ENCODE measurements at places on chromosomes 7 and 10.

DNA sequence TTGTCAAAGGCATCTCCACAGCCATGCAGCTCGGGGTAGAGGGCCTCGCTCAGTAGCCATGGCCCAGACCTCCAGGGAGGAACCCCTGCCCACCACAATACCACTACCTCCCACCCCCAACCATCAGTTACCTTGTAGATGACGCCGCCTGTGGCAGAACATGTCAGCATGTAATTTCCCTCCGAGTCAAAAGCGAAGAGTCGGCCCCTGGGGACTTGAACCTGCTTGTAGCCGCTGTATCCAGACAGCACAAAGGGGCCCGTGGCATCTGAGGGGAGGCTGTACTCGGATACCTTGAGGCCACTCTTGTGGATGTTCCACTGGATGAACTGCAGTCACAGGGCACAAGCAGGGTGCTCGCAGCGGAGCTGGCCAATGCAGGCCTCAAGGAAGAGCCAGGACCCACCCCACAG is 16.3 kb upstream of the CYREN start:
- DNase-seq = no peak

GRCh38 chr7:18305866-18306265 is 189.7 kb upstream of the HDAC9 start:
- no peak for DNase-seq

DNA sequence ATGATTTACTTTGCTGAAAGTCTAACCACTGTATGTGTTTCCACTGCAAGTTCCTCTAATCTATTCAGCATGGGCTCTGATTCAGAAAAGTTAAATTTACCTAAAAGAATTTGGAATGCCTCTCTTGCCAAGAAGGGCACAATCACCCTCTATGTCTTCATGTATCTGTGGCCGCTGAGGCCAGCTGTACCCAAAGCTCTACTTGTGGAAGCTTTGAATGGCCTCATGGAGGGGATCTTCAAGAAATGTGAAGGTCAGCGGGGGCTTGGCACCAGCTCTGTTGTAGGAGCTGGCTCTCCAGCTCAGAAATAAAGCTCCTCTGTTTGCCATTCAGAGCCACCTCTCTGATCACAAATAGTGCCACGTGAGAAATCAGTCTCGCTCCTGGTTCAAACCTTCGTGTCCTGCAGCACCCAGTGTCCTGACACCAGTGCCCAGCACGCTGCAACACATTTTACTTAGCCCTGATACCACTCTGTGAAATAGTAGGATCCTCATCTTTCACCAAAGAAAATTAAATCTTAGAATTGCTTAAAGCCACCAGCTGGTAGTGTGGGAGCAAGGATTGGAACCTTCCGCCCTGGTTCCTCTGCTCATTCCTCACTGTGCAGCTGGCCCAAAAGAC is 61.1 kb downstream of the PKD1L1 start:
- DNase-seq = no peak

- DNase-seq = no peak
These were observed 8.0 kb upstream of the CHST15 start for GRCh38 chr10:124101351-124101750.

- no peak for DNase-seq
These were observed 49.7 kb downstream of the CCDC71L start for GRCh38 chr7:106610996-106611886.

DNA sequence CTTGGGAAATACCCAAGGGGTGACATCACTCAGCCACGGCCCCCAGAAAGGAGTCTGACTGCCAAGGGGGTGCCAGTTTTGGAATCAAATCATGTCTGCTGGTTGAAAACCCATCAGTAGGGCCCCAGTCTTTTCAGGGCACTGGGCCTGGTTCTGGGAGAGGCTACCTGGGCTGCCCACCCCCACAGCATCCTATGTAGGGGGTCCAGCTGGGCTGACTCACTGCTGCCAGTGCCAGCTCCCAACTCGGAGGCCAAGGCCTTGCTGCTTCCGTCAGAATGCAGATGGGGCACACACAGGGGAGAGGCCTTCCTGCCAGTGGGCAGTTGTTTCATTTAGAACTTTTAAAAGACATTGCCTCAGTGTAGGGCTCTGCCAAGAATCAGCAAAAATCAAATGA is 39.5 kb upstream of the DMBT1 start:
- DNase-seq = no peak

GRCh38 chr10:48234787-48235186 is 39.7 kb downstream of the FRMPD2 start:
- no peak for DNase-seq

DNA sequence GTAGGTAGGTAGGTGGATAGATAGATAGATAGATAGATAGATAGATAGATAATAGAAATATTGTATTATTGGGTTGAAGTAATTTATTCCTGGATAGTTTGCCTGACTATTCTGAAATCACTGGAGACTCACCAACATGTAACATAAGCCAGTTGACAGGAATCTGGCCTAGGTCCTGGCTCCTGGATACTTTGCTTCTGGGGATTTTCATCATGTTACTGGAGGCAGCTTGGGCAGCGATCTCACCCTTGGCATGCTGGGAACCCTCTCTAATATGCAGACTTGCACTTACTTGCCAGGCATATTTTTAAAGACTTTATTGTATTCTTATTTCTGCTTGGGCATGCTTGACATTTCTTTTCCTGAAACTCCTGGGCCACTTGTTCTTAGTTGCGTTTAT is 709.1 kb upstream of the FZD8 start:
- DNase-seq = no peak

DNA sequence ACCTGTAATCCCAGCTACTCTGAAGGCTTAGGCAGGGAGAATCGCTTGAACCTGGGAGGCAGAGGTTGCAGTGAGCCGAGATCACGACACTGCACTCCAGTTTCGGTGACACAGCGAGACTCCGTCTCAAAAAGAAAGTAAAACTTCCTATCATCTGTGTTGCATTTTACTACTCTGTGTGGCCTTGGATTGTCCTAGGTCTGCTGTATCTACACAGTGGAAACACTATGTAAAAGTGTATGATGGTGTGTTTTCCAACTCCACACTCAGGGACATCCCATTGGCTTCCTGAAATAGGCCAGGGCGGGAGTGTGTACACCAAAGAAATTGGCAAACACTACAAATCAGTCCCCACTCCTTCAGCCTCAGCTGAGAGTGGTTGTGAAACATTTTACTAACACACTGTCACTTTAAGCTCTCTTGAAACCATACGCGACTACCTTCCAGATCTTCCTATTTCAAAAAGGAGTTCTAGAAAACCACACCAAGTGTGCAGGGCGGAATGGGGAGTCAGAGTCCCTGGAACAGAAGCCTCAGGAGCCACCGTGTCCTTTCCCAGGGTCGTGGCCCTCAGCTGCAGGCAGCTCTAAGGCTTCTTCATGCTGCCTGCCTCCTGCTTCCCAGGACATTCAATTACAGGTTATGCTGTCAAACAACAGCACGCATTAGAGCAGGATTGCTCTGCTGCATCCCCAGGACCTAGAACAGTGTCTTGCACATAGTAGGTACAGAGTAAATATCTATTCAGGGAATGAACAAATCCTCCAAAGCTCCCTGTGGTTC is 275.4 kb downstream of the PARD3 start:
- DNase-seq = no peak

- no peak for DNase-seq
These were observed 118.1 kb downstream of the SLC25A13 start for GRCh38 chr7:96203786-96204185.

DNA sequence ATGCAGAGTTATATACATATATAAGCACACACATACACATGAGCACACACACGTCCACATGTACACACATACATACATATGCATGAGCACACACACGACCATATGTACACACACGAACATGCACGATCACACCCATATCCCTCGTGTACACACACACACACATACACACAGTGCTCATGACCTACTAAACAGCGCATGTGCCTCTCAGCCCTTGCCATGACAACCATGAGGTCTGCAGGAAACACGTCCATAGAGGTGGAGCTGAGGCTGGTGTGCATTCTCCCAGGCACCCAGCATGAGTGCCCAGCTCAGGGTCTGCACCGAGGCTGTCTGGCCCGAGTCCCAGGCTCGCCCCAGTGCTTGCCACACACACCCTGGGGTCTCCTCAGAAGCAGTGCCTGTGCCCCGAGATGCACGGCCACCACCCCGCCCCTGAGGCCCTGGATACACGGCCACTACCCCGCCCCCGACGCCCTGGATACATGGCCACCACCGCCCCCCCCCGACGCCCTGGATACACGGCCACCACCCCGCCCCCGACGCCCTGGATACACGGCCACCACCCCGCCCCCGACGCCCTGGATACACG is 529.6 kb downstream of the DNAJB6 start:
- DNase-seq = no peak

DNA sequence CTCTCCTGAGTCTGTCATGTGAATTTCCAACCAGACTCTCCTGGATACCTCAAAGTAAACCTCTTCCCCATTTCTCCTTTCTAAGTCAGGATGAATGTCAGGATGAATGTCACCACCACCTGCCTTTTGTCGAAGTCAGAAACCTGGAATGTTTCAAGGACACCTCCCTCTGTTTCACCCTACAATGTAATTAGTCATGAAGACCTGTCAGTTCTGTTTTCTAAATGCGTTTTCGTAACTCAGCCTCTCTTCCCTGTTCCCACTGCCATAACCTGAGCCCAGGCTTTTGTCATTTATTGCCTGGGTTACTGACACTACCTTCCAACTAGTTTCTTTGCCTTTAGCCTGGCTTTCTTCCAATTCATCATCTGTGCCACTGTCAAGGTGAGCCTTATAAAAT is 5.5 kb upstream of the STN1 start:
- no peak for DNase-seq

GRCh38 chr7:19713676-19714075 is 4.8 kb upstream of the POLR1F start:
- DNase-seq = no peak

DNA sequence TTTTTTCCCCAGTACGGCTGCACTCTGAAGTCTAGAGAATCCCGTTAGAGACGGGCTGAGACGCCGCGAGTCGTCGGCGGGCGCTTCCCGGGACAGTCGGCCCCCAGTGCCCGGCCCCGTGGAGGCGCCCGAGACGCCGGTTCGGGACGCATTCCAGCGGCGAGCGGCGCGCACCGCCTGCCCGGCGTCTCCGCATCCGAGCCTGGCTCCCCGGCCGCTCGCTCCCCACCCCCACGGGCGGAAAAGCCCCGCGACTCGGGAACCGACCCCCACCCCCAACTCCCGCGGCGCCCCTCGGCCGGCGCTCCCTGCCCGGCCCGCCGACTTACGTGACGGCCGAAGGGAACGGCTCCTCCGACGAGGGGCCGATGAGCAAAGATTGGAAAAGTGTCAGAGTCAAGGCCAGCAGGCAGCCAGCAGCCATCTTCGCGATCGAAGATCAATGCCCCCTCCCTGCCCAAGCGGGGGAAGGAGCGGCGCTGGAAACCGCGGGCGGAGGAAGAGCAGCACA is 486 bp downstream of the CACNA2D1 start:
- DNase-seq = no peak

- DNase-seq = no peak
These were observed 34.6 kb upstream of the ST7 start for GRCh38 chr7:116918704-116919103.

DNA sequence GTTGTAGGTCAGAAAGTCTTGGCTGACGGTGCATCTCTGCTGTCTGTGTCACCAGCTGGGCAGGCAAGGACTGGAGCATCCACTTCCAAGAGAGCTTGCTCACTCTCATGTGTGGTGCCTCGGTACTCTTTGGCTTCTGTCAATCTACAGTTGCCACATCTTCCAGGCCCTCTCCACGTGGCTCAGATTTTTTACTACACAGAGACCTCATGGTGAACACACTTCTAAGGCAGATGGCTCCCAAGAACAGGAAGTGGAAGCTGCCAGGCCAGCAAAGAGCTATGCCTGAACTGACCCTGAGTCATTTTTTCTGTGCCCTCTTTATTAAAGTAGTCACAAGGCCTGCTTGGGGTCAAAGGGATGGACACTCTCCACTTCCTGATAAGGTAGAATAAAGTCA is 351.5 kb upstream of the AUTS2 start:
- no peak for DNase-seq

GRCh38 chr7:106465704-106466468 is 181.1 kb upstream of the NAMPT start:
- DNase-seq = no peak

DNA sequence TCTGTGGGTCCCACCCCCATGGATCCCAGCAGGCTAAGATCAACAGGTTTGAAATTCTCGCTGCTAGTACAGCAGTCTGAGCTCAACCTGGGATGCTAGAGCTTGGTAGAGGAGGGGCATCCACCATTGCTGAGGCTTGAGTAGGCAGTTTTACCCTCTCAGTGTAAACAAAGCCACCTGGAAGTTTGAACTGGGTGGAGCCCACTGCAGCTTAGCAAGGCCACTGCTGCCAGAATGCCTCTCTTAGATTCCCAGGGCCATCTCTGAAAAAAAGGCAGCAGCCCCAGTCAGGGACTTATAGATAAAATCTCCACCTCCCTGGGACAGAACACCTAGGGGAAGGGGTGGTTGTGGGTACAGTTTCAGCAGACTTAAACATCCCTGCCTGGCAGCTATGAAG is 190.0 kb upstream of the CACNA2D1 start:
- DNase-seq = no peak

GRCh38 chr10:84247496-84247895 is 2.6 kb downstream of the RGR start:
- no peak for DNase-seq

GRCh38 chr10:131075218-131075770 is 236.2 kb downstream of the TCERG1L start:
- DNase-seq = no peak

- no peak for DNase-seq
These were observed 84.5 kb downstream of the PRKG1 start for GRCh38 chr10:51158832-51159231.

DNA sequence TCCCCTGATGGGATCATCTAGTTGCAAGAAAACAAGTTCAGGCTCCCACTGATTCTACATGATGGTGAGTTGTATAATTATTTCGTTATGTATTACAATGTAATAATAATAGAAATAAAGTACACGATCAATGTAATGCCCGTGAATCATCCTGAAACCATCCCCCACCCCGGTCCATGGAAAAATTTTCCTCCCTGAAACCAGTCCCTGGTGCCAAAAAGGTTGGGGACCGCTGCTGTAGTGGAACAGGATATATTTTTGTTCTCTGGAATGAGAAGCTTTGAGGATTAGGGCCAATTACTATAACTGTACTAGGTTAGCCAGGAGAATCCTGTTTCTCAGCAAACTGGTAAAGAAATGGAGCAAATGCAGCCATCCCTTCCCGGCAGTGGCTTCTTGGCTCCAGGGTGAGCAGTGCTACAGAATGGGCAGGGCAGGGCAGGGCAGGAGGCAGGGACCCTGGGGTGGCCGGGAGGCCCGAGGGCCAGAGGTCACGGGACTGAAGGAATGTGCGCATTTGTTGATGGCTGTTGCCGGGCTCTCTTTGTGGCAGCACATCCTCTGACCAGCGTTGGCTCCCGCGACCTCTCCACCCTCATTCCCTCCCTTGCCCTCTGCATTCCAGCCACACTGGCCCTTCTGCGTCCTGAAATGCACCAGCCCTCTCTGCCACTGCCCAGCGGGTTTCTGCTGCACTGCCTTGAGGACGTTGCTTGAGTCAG is 162.3 kb upstream of the NPS start:
- DNase-seq = no peak

DNA sequence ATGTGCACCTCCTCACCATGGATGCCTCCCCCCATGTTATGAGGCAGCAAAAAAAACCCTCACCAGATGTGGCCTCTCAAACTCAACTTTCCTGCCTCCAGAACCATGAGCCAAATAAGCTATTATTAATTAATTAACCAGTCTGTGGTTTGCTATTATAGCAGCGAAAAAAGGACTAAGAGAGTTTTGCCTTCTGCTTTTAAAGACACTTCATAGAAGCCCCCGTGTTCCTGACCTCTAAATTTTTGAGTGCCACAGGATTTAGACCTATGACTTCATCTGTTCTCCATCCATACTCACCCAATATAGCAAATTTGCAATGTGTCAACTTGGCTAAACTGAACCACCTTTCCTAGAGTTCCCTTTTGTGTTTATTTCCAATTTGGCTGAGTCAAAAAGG is 9.2 kb upstream of the SEMA3E start:
- no peak for DNase-seq
